Mesothelial cell of epicardium (in vitro differentiated cells): ENCODE measurements at places on chromosomes 11 and 22. TPM values are rescaled to one million over a fixed set of nuclear protein-coding genes. Genes with fewer than 3 reads are reported as not detected.
A peak's percentile ranks its signal among the peaks of the same experiment; 100 is the strongest.

DNA sequence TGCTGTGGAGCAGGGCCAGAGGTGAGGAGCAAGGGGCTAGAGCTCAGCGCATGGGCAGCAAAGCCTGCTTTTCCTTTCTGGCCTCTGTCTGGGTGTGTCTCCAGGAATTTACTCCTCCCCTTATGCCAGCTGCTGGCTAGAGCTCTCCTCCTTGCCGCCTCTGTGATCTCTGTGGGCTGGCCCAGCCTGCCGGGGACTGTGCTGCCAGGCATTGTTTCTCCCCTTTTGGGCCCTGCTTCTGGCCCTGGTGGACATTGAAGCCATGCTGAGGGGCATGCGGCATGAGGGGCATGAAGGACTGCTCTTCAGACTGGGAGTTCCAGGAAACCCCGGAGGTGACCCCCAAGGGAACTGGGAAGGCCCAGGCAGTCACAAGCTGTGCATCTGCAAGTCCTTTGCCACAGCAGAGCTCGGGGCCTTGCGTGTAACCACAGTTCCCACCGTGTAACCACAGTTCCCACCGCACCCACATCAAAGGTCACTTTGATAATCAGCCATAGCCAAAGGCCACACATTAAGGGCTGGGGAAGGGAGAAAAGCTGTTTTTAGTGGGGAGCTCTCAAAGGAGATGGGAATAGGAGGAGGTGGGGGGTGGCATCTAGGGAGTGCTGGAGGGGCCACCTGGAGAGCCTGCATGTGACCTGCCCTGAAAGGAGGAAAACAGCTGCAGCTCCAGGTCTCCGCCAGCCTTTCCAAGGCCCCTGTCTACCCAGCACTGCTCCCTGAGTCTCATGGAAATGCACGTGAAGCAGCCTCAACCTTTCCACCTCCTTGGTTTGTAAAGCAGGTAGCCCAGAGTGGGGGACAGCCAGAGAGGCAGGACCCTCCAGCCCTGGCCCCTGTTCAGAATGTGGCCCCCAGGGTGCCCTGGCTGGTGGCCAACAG, 62.3 kb downstream of the PPFIBP2 start:
- H3K27me3 ChIP-seq = no peaks in the 10 kb centered on the region
- H3K36me3 ChIP-seq = no peaks in the 10 kb centered on the region
- peak overlapping the region; percentile 96 for H3K27ac ChIP-seq

DNA sequence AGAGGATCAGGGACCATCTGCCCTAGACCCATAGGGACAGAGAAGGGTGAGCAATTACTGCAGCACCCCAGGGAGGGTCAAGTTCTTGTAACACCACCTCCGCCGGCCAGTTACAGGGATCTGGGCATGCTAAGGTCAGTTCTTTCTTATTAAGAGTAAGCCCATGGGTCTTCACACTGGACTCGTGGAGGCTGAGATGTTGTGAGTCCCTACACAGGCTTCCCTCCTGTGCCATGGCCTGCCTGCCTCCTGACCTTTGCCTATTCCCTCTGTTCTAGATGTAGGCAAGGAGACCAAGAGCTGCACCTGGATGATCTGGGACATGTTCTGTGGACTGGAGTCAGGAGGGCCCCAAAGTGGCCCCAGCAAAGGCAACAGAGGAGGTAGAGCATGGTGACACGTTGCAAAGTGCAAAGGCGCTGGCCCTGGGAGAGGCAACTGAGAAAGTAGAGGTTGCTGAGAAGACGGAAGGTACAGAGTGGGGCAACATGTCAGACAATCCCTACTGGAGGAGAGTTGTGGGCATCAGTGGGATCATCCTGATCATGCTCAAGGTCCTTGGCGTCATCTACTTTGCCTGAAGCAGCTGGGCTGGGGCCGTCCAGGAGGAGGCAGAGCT, 16.3 kb upstream of the GNAZ start:
- H3K27me3 ChIP-seq = peaks cover 56% of the 10 kb centered on the region
- H3K4me3 ChIP-seq = no peak overlapping the region
- no peak overlapping the region for H3K27ac ChIP-seq
- DNase-seq = no peak
- H3K4me1 ChIP-seq = no peaks in the 10 kb centered on the region

GRCh38 chr22:46739094-46739870, 1.2 kb upstream of the CERK start:
- H3K4me1 ChIP-seq = peaks cover 41% of the 10 kb centered on the region
- peak overlapping the region; percentile 77 for H3K4me3 ChIP-seq
- peak; percentile 16 for DNase-seq
- H3K27ac ChIP-seq = peak overlapping the region; percentile 80
- peaks cover 2% of the 10 kb centered on the region for H3K36me3 ChIP-seq

- peaks cover 91% of the 10 kb centered on the region for H3K27me3 ChIP-seq
- H3K27ac ChIP-seq = no peak overlapping the region
- no peaks in the 10 kb centered on the region for H3K36me3 ChIP-seq
- DNase-seq = no peak
- H3K4me3 ChIP-seq = no peak overlapping the region
Observed at GRCh38 chr22:22245935-22246525, 1.4 kb downstream of the VPREB1 start.

GRCh38 chr22:37514526-37515051, 4.6 kb downstream of the CARD10 start:
- peaks cover 7% of the 10 kb centered on the region for H3K36me3 ChIP-seq
- no peak for DNase-seq
- H3K27me3 ChIP-seq = peaks cover 5% of the 10 kb centered on the region
- no peak overlapping the region for H3K4me3 ChIP-seq
- H3K27ac ChIP-seq = no peak overlapping the region

- DNase-seq = no peak
- H3K4me1 ChIP-seq = peaks cover 2% of the 10 kb centered on the region
- H3K4me3 ChIP-seq = no peak overlapping the region
- peaks cover 44% of the 10 kb centered on the region for H3K27me3 ChIP-seq
- no peaks in the 10 kb centered on the region for H3K36me3 ChIP-seq
Observed at GRCh38 chr11:131810541-131810940, 440.1 kb downstream of the NTM start.

DNA sequence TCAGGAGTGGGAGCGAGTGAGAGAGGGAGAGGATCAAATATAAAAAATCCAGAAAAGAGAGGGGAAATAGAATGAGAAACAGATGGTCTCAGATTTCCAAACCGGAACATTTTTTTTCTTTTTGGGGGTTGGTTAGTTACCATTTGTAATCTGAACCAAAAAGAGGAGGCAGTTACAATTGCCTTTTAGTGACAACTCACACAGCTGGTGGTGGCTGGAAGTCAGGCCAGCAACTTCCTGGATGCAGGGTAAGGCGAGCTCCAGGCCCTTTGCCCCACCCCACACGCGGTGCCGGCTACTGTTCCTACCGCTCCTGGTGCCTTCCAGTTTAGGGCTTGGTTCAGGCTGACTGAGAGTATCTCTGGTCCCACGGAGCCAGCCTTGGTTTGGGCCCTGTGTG, 21.0 kb upstream of the UBASH3B start:
- H3K27ac ChIP-seq = no peak overlapping the region
- no peaks in the 10 kb centered on the region for H3K36me3 ChIP-seq
- peaks cover 2% of the 10 kb centered on the region for H3K4me1 ChIP-seq

DNA sequence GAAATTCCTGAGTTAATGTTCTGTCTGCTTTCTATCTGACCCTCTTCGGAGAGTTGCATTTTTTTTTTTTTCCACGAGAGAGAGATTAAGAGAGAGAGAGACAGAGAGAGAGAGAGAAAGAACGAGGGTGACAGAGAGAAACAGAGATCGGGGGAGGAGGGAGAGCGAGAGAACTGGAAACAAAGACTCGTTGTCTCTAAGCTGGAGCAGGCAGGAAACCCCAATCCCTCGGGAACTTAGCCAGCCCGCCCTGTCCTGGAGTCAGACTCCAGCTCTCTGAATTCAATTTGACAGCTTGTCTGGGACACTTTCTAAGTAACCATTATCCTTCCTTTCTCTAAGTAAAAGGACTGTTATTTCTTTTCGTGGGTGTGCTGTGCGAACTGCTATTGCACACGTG, 76.9 kb downstream of the KCNJ1 start:
- H3K4me3 ChIP-seq = peak overlapping the region; percentile 46
- H3K27me3 ChIP-seq = peaks cover 15% of the 10 kb centered on the region
- no peaks in the 10 kb centered on the region for H3K36me3 ChIP-seq
- H3K27ac ChIP-seq = peak overlapping the region; percentile 94
- DNase-seq = peak; percentile 48

DNA sequence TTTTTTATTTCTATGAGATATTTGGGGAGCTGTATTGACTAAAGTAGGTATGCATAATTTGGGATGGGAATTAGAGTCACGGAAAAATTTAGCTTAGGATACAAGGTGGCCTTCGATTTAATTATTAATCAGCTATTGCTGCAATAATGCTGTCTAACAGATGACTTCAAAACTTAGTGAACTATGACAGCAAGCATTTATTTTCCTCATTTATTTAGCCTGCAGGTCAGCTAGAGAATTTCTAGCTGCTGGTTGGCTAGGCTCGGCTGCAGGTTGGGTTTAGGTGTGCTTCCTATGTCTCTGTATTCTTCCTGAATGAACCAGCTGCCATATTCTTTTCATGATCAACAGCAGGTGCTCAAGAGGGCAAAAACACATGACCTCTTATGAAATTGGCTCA, 181.8 kb upstream of the RAG2 start:
- DNase-seq = no peak
- H3K27ac ChIP-seq = no peak overlapping the region
- no peak overlapping the region for H3K4me3 ChIP-seq
- no peaks in the 10 kb centered on the region for H3K36me3 ChIP-seq
- peaks cover 12% of the 10 kb centered on the region for H3K4me1 ChIP-seq

GRCh38 chr11:27447288-27448183, 25.1 kb downstream of the LGR4 start:
- no peak overlapping the region for H3K4me3 ChIP-seq
- H3K27me3 ChIP-seq = no peaks in the 10 kb centered on the region
- no peak overlapping the region for H3K27ac ChIP-seq

DNA sequence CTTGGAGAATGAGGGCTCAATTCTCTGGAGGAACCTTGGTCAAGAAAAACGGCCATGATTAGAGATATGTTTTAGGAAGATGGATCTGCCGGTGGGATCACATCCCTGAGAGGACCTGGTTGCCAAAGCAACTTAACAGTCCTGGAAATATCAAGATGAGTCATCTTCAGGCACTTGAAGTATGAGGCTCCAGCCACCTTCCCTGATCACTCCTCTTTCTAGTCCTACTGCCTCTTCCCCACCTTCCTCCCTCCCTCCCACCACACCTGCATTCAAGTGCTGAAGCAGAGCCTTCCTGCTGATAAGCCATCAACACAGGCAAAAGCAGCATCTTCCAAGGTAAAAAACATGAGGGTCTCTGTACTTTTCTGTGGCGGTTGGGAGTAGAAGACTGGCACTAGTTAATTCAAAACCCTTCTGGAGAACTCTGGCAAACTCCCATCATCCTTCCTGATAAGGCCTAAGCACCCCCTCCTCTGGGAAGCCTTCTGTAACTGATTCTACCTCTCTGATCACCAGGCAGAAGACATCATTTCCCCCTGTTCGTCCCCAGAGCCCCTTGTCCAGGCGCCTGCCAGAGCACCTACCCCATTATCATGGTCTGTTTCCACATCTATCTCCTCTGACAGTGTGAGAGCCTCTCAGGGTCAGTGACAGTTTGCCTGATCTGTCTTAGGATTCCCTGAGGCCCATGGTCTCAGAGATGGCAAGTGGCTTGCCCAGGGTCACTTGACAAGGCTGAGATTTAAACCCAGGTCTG, 79.8 kb downstream of the CLPB start:
- H3K4me1 ChIP-seq = peaks cover 24% of the 10 kb centered on the region
- H3K27ac ChIP-seq = no peak overlapping the region
- no peaks in the 10 kb centered on the region for H3K27me3 ChIP-seq
- no peak overlapping the region for H3K4me3 ChIP-seq

The MICALL1 gene
- 47.2 to 51.7 TPM (median 48.2 TPM) in 3 replicates for total RNA-seq

The DUSP18 gene
- 5.8 to 6.7 TPM (median 6.2 TPM) in 3 replicates for total RNA-seq

The UPB1 gene
- total RNA-seq = 1.3 to 1.5 TPM (median 1.3 TPM) in 3 replicates

The FLRT1 gene
- total RNA-seq = 7.1 to 7.9 TPM (median 7.3 TPM) in 3 replicates

The KREMEN1 gene
- 24.4 to 30.9 TPM (median 28.5 TPM) in 3 replicates for total RNA-seq
